ENCODE measurements at places on chromosomes 12 and 14.

GRCh38 chr12:113439301-113439597, 17.1 kb downstream of the SDSL start:
- no peak for DNase-seq

GRCh38 chr12:128318341-128318740, 51.4 kb downstream of the TMEM132C start:
- DNase-seq: peak; percentile 64

GRCh38 chr14:58985786-58986185, 202.7 kb upstream of the DAAM1 start:
- DNase-seq: no peak

DNA sequence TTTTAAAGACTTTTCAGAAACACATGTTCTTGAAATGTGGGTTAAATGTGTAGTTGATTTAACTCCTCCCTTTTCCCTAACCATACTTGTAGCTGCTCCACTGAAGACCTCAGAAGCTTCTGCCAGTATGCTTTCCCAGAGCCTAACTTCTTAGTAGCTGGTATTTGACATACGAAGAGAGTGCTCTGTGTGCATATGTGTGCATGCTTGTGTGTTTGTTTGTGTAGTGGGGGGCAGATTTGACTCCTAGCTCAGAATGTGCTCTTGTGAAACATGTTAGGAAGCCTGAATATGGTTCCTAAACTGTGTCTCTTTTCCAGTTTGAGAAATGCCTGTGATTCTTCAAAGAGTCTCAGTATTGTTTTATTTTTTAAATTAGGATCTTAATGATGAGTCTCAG, 420.4 kb downstream of the PCNX1 start:
- DNase-seq: no peak

- no peak for DNase-seq
Observed at GRCh38 chr14:31411218-31411727, 9.1 kb downstream of the HEATR5A start.

DNA sequence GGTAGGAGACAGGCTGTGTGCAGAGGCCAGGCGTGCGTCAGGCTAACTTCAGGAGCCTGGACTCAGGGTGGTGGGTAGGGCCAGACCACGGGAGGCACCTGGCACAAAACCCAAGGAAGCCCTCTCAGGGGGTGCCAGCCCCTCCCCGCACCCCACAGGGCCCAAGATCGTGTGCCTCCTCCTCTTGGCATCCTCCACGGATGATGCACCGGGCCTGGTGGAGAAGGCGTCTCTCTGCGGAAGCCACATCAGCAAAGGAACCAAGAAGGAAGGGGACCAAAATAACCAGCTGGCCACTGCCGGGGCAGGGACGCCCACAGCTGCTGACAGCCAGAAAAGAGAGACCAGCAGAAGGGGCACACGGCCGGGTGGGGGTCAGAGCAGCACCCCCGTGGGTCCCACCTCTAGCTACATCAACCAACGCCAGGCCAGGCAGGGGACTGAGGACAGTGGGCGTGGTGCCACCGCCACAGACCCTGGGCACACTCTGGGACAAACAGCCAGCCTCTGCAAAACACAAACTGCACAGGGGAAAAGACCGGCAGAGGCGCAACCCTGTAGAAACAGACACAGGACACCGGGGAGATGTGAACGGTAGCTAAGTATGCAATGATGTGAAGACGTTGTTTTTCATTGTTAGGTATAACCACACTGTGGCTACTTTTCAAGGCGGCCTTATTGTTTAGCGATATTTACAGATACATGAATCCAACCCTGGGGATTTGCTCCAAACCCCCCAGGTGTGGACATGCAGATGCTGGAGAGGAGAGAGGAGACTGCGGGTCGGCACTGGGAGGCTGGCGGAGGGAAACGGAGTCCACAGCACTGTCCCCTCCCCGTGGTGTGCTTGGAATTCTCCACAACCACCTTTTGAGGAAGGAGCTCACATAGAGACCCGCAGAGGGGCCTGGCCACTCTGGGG, 26.1 kb upstream of the C14orf180 start:
- no peak for DNase-seq

GRCh38 chr12:105109465-105110212, 2.1 kb downstream of the WASHC4 start:
- DNase-seq: no peak

GRCh38 chr14:51365241-51365965, 125.4 kb downstream of the TMX1 start:
- no peak for DNase-seq

- DNase-seq: no peak
Observed at GRCh38 chr12:78918268-78918667, 53.7 kb downstream of the SYT1 start.

- DNase-seq: no peak
Observed at GRCh38 chr12:95671265-95671664, 119.3 kb downstream of the NTN4 start.

DNA sequence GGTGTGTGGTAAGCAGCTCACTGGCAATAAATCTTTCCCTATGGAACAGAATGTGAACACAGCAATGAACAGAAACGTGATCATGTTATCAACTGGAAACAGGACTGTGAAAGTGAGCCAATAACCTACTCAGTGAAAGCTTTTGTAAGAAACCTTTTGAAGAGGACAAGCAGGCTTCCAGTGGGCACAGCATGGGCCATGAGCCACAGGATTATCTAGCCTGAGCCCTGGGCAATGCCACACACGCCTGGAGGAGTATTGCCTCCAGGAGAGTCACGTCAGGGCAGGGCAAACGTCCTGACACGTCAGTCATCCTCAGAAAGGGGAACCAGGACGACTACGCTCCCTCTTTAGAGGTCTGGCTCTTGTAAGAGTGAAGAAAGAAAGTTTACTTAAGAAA, 32.3 kb downstream of the NRDE2 start:
- DNase-seq: no peak

GRCh38 chr12:1083889-1084262, 92.9 kb downstream of the ERC1 start:
- DNase-seq: peak; percentile 29

DNA sequence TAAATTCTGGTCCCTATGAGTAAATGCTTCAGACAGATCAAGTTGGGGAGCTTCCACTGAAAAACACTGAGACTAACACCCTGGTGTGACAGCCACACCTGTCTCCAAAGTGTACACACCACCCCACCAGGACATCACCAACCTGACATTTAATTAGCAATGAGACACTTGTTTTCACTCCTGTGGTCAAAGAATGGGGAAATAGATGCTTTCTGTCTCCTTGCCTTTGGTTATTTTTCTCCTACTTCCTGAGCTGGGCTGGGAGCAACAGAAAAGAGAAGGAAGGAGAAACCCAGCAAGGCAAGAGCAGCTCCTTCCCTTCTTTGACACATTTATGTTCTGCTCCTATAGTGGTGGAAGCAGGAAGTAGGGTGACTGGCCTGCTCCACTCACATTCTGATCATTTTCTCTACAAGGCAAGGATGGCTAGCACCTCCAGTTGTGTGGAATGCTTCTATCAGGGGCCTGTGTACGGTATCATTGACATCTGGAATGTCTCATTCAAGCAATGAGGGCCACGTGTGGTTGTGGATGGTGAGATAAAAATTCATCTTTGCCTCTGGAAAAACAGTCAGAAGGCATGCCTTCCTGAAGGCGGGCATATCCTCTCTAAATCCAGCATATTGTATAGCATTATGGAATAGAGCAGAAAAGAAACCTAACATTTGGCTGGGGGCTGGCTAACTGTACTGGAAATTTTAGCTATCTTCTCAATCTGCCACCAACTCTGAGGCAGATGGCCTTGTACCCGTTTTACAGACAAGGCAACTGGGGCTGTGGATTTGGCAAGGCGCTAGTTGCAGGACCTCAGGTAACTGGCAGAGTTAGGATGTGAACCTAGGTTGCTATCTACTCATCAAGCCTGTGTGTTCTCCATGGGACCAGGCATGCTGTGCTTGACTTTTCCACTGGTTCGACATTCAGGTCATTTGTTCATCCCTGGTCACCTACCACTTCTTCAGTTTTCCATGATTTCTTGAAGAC, 24.8 kb upstream of the LGALS3 start:
- DNase-seq: no peak

DNA sequence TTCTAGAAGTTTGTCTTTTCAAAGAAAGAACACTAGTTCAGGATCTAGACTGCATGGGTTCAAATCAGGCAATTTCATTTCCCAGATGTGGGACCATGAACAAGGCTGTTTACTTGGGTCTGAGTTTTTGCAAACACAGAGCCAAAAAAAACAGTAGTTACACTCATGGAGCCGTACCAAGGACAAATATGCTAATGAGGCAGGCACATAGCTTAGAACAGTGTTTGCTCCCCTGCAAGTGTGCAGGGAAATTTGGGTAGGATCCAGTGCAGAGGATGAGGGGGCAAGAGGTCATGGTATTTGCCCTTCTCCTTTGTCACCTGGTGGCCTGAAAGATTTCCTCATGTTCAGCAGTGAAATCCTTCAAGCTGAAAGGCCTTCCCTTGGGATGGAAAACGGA, 860.4 kb downstream of the VRK1 start:
- DNase-seq: no peak
